ENCODE measurements at places on chromosomes 3 and 15.

GRCh38 chr3:15097891-15098290, 1.1 kb downstream of the RBSN start:
- peak; percentile 13 for DNase-seq

- DNase-seq: peak; percentile 69
Measured at GRCh38 chr3:124688581-124689454, 41.4 kb upstream of the UMPS start.

DNA sequence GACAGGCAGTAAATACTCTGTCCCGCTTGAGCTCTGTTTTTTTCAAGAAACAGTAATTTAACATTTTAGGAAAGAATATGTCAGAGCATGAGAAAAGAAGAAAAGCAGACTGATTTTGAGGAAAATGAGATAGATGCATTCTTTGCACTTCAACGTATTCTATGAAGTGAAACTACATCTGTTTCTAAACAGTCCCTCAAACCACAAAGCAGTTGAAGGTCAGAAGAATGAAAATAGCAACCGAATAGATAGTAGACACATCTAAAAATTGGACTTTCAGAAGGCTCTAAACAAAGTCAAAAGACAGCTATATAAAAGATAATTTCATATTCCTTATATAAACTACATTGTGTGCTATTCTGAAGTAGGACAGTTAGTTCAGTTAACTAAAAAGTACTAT, 172.6 kb upstream of the LRRC3B start:
- DNase-seq: no peak

GRCh38 chr3:61601831-61602230, 40.5 kb downstream of the PTPRG start:
- DNase-seq: peak; percentile 26

GRCh38 chr15:68541743-68542142, 37.0 kb upstream of the CORO2B start:
- no peak for DNase-seq

All from fibroblast of skin of right quadriceps (primary cell).